ENCODE measurements at places on chromosomes 3 and 15.
A peak's percentile ranks its signal among the peaks of the same experiment; 100 is the strongest.

DNA sequence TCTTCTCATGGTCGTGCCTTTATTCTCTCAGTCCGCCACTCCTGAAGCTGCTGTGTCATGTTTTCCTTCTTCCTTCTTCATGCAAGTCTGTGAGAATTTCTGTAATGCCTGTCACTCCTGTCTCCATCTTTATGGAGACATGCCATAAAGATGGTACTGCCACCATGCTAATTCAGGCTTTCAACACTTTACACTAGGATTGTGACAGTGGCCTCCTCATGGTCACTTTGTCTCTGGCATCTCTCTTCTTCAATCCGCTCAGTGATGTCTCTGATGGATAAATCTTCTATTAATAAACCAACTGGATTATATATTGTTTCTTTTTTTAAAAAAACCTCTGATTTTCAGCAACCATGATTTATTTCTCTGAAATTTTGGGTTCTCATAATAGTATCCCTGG is 18.1 kb downstream of the PPM1L start:
- no peak for DNase-seq

- no peak for DNase-seq
Observed at GRCh38 chr15:65561934-65562333, 31.7 kb downstream of the HACD3 start.

DNA sequence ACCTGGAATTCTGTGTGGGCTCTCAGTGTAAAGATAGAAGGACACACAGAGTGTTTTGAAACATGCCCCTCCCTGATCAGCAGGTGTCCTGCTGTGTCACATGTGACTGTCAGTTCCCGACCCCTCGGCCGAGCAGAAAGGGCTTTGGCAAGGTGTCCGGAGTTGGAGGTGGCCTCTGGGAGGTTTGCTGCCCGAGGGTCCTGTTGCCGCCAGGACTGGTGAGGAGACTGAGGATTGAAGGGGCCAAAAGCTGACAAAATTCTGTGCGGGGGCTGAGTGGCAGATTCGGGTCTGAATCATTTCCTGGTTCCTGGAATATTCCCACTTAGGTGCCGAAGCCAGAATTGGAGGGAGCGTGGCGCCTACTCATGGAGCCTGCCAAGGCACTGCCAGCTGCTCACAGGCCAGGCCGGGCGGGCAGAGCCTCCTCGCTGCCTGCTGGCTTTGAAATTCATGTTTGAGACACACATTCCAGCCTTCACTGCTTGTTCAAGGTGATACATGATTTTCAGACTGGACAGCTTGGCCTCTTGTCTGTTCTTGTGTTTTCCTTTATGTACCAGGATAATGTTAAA is 83.8 kb downstream of the APBA2 start:
- DNase-seq = no peak

- no peak for DNase-seq
Observed at GRCh38 chr15:85583442-85583841, 203.0 kb downstream of the AKAP13 start.

GRCh38 chr3:71315431-71315830 is 268.1 kb downstream of the FOXP1 start:
- no peak for DNase-seq

- no peak for DNase-seq
Observed at GRCh38 chr3:64355401-64355807, 130.1 kb upstream of the PRICKLE2 start.

GRCh38 chr3:133295944-133296917 is 103.6 kb upstream of the BFSP2 start:
- peak; percentile 42 for DNase-seq

GRCh38 chr3:29721789-29722188 is 440.9 kb downstream of the RBMS3 start:
- no peak for DNase-seq

GRCh38 chr3:154170300-154170699 is 49.1 kb downstream of the ARHGEF26 start:
- no peak for DNase-seq

GRCh38 chr3:127264292-127264691 is 23.6 kb downstream of the PRR20G start:
- no peak for DNase-seq

DNA sequence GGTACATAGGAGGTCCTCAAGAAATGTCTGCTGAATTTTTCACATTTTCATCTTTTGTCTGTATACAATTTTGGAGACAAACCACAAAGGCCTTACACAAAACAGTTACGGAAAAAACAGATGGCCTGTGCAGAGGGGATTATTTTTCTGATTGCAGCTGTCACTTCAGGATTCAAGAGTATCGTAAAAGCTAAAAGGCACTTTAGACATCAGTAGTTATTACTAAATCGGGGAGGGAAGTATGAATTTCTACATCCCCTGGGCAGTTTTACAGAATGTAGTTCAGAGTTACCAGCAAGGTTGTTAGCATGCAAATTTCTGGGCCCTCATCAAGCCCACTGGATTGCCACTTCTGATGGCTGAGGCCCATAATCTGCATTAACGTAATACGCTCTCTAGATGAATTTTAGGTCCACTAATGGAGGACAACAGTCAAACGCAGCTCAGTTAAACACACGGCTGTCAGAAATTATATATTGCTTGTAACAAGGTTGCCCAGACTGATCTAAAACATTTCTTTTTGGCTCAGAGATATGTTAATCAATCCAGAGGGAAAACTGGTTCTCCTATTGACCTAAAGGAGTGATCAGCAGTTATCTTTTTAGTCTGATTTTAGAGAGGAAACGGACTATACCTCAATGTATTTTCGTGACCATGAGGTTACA is 1.1 kb downstream of the RIOX2 start:
- no peak for DNase-seq

- DNase-seq = no peak
Observed at GRCh38 chr15:100052716-100053473, 288.9 kb downstream of the ADAMTS17 start.

DNA sequence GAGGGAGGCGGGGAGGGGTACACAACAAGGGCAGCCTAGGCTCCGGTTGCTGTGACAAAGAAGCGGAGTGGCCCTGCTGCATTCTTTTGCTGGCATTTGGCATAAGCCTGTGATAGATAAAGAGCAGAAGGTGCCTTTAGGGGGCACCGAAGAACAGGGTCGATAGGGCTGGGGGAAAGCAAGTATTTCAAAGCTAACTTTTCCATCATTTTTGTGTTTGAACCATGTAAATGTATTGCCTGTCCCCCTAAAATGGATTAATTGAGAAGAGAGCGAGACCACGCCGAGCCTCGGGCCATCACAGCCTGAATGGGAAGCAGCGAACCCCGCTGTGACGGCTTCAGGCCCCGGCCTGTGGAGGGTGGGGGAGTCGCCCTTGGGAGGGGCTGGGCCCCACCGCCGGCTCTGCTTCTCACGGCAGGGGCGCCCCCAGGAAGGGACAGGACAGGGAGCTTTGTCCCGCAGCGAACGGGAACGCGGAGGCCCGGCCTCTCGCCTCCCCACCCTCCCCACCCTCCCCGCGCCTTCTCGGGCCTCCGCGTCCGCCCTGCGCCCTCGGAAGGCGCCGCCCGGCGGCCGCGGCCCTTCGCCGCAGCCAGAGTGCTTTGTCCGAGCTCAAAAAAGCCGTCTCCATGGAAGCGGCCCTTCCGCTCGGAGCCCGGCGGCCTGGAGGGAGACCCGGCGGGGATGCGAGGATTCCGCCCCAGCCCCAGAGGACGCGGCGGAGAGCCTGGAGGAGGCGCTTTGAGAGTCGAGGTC is 32.4 kb upstream of the ALDH1L1 start:
- peak; percentile 75 for DNase-seq

DNA sequence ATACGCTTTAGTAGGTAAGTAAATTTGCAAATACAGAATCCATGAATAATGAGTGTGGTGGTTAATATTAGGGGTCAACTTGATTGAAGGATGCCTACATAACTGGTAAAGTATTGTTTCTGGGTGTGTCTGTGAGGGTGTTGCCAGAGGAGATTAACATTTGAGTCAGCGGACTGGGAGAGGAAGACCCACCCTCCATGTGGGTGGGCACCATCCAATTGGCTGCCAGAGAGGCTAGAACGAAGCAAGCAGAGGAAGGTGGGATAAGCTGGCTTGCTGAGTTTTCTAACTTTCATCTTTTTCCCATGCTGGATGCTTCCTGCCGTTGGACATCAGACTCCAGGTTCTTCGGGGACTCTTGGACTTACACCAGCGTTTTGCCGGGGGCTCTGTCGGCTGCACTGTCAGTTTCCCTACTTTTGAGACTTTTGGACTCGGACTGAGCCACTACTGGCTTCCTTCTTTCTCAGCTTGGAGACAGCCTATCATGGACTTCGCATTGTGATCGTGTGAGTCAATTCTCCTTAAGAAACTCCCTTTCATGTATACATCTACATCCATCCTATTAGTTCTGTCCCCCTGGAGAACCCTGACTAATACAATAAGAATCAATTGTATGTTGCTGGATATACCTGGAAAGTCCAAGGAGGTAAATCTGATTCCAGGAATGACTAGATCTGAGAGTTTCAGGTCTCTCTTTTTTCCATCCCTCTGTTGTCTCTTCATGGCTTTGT is 25.8 kb upstream of the NEDD4 start:
- no peak for DNase-seq

DNA sequence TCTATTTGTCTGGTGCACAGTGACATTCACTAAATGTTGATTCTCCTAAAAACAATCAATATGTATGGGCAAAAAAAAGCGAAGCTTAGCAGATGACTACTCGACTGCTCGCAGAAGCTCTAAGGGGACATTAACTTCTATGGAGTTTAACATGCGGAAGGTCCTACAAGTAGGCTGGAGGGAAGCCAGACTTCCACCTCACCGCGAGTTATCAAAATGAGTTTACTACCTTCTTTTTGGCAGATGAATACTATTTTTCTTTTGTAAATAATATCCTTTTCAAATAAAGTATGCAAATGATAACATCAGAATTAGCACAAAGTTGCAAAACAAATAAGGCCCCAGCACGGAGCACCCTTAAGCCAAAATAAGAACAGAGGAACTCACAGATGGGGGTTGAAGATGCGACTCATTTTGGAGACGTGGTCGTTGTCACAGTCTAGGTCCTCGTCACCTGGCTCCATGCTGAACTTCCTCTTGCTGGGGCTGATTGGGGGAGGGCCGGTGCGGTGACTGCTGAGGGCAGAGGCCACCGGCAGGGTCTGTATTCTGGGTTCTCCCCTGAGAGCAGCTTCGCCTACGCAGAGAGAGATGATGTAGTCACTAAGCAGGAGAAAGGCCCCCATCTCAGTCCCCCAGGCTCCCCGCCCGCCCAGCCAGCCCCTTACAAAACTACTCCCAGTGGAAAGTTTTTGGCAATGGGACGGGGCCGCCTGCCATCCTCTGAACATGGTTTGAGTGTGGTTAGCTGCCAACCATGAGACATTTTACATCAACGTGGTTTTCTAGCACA is 42.1 kb downstream of the VGLL4 start:
- no peak for DNase-seq

GRCh38 chr3:65174713-65175112 is 486.9 kb upstream of the ADAMTS9 start:
- DNase-seq = no peak

DNA sequence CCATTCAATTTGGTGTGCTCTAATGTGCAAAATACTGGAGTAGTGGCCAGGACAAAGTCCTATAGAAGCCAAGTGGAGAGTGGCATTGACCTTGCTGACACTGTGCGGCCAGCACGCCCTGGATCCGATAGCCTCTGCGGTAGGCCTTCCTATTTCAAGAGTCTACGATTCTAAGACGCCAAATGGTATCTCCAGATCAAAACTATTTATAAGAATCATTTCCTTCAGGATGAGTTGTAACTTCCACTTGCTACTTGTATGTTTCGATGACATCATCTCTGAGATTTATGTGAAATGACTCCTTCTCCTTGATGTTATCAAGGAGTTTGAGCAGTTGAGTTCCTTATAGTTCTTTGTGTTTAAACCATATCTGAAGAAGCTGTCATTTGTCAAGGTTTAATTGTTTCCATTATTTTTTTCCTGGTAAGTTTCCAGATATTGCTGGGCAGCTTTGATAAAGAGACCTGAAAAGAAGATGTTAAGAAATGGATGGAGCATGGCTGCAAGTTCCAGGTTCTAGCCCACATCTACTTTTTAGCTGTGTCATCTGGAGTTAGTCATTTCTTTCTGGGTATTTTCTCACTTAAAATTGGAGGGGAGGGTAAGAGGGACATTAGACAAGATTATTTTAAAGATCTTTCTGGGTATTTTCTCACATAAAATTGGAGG is 71.8 kb downstream of the TMEM44 start:
- DNase-seq = no peak

DNA sequence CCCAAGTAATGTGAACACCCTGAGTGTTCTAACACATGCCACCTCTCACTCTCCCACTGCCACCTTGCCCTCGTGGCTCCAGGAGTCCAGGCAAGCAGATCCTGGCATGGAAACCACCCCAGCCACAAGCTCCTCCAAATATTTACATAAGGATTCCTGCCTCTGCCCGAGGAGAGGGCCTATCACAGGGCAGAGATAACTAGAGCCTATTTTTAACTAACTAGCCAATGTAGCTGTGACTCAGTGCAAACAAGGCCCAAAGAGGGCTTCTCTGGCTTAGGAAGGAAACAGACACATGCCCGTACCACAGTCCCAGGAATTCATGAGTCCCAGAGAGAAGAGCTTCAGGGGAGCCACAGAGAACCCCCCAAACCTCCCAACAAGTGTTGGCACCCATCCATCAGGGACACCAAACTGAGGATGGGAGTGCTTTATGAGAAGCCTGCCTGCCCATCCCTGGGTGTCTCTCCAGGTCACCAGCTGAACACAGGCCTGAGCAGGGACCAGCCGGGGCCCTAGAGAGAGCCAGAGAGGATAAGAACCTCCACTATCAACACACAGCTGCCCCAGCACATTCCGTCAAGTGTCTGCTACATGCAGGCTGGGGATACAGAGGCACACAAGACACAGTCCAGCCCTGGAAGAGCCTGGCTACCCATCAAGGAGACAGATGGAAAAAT is 9.2 kb downstream of the FYCO1 start:
- DNase-seq = no peak

GRCh38 chr3:188052169-188053035 is 101.6 kb upstream of the LPP start:
- peak; percentile 75 for DNase-seq

DNA sequence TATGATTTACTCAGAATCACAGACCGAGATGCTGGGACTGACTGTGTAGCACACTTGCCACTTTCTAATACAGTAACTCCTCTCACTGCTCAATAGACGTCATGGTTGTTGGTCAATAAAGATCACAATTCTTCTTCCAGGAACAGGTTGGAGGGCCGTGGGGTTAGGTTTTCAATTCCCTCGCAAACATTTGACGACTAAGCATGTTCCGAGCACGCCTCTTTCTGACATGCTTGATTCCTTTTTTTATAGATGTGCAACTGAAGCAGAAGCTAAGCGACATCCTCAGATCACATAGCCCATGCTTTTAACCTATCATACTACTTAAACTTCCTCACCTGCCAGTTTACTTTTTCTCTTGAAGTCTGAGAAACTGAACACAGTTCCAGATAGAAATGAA is 61.0 kb downstream of the GRM7 start:
- DNase-seq = no peak

- no peak for DNase-seq
Observed at GRCh38 chr3:128908951-128909350, 29.5 kb downstream of the ACAD9 start.

GRCh38 chr15:91751611-91752010 is 101.9 kb upstream of the SLCO3A1 start:
- no peak for DNase-seq

GRCh38 chr3:56303487-56303886 is 164.8 kb downstream of the ERC2 start:
- peak; percentile 23 for DNase-seq

Data from right lung (tissue), 10 donors.